ENCODE measurements at places on chromosomes 13 and 19.

DNA sequence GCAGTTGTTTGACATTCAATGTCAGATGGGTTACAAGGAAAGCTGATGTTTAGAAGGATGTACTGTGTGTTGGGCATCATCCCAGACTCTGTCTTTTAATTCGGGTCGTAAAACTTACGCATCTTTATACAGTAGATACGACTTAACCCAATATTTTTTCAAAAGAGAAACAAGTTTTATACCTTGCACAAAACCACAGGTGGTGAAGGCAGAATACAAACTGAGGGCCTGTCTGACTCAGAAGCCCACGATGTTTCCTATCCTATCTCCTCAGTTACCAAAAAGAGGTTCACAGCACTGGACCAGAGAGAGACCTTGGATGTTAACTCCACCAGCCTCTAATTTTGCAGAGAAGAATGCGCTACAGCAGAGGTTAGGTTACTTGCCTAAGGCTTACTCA lies 477.0 kb downstream of the FOXO1 start:
- DNase-seq, result no peak

DNA sequence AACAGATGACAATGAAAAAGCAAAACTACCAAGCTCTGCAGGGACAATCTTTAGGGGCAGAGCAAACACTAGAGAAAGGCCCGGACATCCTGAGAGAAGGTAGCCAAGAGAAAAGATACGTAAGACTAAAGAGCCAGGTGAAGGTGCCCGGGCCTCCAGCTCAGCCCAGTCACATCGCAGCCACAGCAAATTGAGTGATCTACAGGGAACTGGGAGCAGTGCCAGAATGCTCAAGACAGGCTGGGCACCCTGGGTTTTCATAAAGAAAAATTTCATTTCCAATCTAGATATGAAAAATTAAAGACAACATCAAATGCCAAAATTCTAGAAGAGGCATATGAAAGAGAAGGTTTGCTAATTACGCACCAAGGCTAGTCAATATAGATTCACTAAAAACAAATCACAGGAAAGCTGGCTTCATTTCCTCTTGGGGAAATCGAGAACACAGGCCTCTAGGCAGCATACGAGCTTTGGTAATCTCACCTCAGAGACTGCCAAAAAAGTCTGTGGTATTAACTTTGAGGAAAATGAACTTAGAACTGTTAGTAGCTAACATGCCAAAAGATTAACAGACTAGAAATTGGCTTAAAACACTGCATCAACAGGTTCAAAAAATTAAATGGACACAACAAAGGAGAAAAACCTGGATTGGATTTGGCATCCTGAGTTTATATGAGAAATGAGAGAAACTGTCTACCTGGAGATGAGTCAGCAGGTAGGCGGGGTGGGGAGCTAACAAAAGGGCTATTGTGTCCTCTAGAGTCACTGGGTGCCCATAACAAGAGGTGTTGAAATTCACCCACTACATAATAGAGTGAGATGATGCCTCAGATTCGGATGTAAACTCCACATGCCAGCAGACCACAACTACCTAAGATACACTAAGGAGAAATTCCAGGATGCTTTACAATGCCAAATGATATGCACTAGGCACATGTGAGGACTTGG lies 6.6 kb downstream of the ANKRD10 start:
- DNase-seq, result no peak

GRCh38 chr19:43751466-43752220 lies 3.1 kb downstream of the SMG9 start:
- DNase-seq, result no peak

GRCh38 chr13:106599875-106600797 lies 32.2 kb upstream of the ARGLU1 start:
- no peak for DNase-seq

DNA sequence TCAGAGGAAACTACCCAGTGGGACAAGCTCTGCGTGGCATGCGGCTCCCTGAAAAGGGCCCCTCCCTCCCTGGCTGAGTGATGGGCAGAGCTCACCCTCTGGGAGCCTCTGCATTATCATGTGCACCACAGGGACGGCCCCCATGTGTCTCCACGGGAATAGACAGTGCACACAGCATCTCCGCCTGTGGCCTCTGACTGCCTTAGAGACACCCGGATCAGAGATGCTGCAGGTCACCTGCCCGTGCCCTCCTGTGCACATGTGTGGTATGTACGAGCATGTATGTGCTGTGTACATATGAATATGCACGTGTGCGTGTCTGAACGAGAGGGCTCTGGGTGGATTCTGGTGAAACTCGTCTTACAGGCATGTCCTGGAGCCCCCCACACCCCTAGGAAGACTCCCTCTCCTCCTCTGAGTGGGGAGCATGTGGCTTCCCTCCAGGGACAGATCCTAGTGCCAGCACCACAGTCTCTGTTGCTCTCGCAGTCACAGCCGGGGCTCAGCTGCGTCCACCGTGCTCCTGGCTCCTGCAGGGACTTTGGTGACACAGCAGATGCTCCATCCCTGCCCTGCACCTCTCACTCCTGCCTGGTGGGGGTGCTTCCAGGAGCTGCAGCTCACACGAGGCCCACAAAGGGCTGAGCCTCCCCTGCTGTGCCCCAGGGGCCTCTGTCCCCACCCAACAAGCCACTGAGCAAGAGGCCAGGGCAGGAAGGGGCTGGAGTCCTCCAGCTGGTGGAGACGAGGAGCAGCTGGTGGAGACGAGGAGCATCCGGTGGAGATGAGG lies 19.6 kb downstream of the C13orf46 start:
- no peak for DNase-seq

- no peak for DNase-seq
These were observed 9.5 kb upstream of the AMER2 start for GRCh38 chr13:25181597-25181996.

DNA sequence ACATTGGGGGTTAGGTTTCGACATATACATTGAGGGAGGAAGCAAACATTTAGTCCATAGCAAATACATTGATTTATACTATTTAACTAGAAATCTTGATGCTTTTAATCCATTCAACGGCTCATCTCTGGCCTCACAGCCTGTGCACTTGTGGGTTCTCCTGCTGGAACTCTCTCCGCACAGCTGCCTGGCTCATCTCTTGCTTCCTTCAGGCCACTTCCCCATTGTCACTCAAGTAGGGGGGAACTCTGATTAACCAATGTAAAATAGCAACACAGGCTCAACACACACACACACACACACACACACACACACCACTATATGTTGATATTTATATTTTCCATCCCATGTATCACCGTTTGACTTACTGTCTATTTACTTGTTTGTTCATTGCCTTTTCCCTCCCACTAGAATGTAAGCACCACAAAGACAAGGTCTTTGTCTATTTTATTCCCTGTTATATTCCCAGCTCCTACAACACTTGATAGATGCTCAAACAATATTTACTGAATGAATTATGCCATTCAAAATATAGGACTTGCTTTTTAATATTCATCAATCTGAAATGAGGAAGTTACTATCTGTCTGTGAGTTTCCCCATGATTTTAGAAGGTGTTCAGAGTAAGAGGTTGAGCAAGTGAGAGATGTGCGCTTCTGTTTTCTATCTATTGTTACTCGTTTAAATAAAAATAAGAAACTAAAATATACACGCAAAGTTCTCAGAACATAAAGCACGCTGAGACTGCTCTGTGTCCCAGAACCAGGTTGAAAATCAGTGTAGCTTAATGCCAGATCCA lies 29.8 kb upstream of the PABPC3 start:
- DNase-seq, result no peak
